ENCODE measurements at places on chromosomes 1 and 21. TPM values are rescaled to one million over a fixed set of nuclear protein-coding genes. Genes with fewer than 3 reads are reported as not detected.

Gene FMO2
- polyA plus RNA-seq: 0.07 TPM

Gene TCEA3
- 21.0 TPM for polyA plus RNA-seq

Gene CLCA1
- polyA plus RNA-seq: not detected

Gene KRTAP19-3
- not detected for polyA plus RNA-seq

Gene ACKR1
- not detected for polyA plus RNA-seq

Gene ICOSLG
- 0.27 TPM for polyA plus RNA-seq

Gene CCDC190
- 0.55 TPM for polyA plus RNA-seq

Gene ZBTB8A
- 5.4 TPM for polyA plus RNA-seq

Gene GGPS1
- polyA plus RNA-seq: 18.8 TPM

Gene UTS2
- not detected for polyA plus RNA-seq

Gene HORMAD1
- 0.10 TPM for polyA plus RNA-seq

Gene TNFRSF9
- not detected for polyA plus RNA-seq

Gene RPS6KA1
- 3.2 TPM for polyA plus RNA-seq

Gene SEC16B
- polyA plus RNA-seq: 0.98 TPM

Gene RBP7
- 0.50 TPM for polyA plus RNA-seq

Data from BJ (cell line).